ENCODE measurements at places on chromosomes 7 and 10. TPM values are rescaled to one million over a fixed set of nuclear protein-coding genes. Genes with fewer than 3 reads are reported as not detected.

Gene GIMAP1
- total RNA-seq: 0.45 TPM

Gene NRF1
- total RNA-seq: 31.2 TPM

Gene HTRA1
- total RNA-seq: 64.8 TPM

Gene CPA4
- not detected for total RNA-seq

Gene IFIT2
- total RNA-seq: 0.58 TPM

Gene FKBP6
- total RNA-seq: not detected

Gene ERVW-1
- not detected for total RNA-seq

Gene IDI2
- total RNA-seq: not detected

Gene LLCFC1
- total RNA-seq: not detected

Gene LRRC4
- total RNA-seq: 0.92 TPM

Gene CALY
- not detected for total RNA-seq

Gene NUTM2D
- 1.4 TPM for total RNA-seq

Gene STAMBPL1
- total RNA-seq: 10.7 TPM

Gene CPEB3
- 11.2 TPM for total RNA-seq

Gene DDX21
- total RNA-seq: 85.2 TPM

Gene CPA1
- total RNA-seq: not detected

Gene ZNF212
- 4.0 TPM for total RNA-seq

Gene SPDYE2B
- not detected for total RNA-seq

Gene IKZF1
- total RNA-seq: 139 TPM

Gene CDNF
- not detected for total RNA-seq

Gene DPYSL4
- not detected for total RNA-seq

Gene KLLN
- 0.18 TPM for total RNA-seq

Gene PSD
- 74.7 TPM for total RNA-seq

Gene CLCN1
- not detected for total RNA-seq

Gene ZNF518A
- total RNA-seq: 24.5 TPM

Gene ZNF485
- 7.8 TPM for total RNA-seq

Gene FAM24B
- total RNA-seq: not detected

Gene IFIT1B
- 0.92 TPM for total RNA-seq

Gene TRPV5
- total RNA-seq: not detected

Gene COL17A1
- 2.9 TPM for total RNA-seq

All from stomach (tissue), 19 donors.